ENCODE measurements at places on chromosomes 16 and 17.

DNA sequence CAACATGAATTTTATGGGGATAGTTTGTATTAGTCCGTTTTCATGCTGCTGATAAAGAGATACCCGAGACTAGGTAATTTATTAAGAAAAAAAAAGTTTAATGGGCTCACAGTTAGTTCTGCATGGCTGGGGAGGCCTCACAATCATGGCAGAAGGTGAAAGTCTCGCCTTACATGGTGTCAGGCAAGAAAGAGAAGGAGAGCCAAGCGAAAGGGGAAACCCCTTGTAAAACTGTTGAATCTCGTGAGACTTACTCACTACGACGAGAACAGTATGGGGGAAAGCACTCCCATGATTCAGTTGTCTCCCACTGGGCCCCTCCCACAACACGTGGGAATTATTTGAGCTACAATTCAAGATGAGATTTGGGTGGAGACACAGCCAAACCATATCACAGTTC, 181.5 kb downstream of the PRKCA start:
- no peak for DNase-seq

- peak; percentile 68 for DNase-seq
These were observed 19.1 kb downstream of the TRARG1 start for GRCh38 chr17:1298606-1299005.

- no peak for DNase-seq
These were observed 209.6 kb upstream of the NLRP1 start for GRCh38 chr17:5793899-5794298.

- DNase-seq, result no peak
These were observed 14.2 kb downstream of the RAB40B start for GRCh38 chr17:82684228-82684841.

GRCh38 chr17:65552214-65552613, 9.2 kb downstream of the AXIN2 start:
- no peak for DNase-seq

- peak; percentile 40 for DNase-seq
These were observed 2.5 kb upstream of the ABCC12 start for GRCh38 chr16:48158296-48158695.

GRCh38 chr16:66304151-66304550, 62.3 kb upstream of the CDH5 start:
- no peak for DNase-seq

DNA sequence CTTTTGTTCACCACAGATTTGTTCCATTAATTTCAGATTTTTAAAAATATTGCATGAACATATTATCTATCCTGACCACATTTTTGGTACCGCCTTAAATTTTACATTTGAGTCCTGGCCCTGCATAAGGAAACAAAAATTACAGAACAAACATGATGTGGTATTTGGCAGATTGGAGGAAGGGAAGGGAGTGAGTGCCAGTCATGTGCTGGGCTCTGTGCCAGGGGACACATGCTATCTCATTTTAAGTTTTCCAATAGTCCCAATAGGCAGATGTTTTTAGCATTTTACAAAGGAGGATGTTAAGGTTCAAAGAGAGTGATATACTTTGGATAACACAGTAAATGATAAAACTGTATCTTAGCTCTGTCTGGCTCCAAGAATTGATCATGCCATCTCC, 185.1 kb downstream of the CDK5R1 start:
- no peak for DNase-seq

- DNase-seq, result no peak
These were observed 270.0 kb upstream of the PSMD7 start for GRCh38 chr16:74026373-74027281.

DNA sequence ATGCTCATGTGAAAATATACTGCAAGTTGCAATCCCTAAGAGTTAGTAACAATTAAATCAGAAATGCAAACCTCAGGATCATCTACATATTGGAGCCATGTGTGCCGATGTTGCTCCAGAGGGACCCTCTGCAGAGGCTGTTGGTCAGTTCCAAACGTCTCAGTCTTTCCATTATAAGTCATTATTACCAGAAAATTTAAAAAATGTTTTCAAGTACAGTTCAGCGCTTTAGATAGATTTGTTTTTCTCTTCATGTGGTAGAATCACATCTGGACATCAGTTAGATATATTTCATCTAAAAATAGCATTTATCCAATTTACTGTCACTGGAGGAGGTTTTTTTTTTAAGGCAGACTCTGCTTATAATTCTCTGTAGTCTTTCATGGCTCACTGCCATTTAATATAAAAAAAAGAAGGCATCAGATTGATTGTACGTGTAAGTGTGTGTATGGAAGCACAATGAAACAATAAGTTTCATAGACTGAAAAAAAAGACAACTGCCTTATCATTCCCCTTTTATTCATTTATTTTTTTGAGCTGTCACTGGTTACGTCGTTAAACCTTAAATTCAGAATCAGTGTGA, 46.1 kb upstream of the MARCHF10 start:
- no peak for DNase-seq

DNA sequence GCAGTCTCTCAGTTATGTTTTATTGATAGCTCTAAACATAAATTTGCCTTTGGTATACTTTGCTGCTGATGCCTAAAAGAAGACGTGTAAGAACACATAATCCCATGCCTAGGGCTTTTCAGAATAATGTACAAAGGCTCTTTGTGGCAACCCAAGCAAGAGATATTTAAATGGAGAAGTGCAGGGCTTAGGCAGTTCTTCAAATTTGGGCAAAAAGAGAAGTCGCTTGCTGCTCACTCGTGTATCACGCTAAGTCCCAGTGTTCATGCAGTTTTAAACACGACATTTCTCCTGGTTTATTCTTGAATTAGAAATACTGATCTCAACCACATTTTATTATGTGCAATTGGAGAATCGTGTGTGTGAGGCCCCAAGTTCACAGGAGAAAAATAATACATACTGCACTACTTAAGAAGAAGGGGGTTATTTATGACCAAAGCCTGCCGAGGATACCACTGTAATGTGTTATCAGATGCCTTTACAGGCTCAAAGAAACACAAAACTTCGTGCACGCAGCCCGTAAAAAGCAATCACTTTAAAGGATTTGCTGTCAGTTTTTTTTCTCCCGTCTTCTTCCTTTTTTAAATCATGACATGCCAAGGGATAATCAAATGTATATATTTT, 22.5 kb upstream of the IRX6 start:
- no peak for DNase-seq

GRCh38 chr17:79981090-79981489, 54.6 kb downstream of the TBC1D16 start:
- no peak for DNase-seq

DNA sequence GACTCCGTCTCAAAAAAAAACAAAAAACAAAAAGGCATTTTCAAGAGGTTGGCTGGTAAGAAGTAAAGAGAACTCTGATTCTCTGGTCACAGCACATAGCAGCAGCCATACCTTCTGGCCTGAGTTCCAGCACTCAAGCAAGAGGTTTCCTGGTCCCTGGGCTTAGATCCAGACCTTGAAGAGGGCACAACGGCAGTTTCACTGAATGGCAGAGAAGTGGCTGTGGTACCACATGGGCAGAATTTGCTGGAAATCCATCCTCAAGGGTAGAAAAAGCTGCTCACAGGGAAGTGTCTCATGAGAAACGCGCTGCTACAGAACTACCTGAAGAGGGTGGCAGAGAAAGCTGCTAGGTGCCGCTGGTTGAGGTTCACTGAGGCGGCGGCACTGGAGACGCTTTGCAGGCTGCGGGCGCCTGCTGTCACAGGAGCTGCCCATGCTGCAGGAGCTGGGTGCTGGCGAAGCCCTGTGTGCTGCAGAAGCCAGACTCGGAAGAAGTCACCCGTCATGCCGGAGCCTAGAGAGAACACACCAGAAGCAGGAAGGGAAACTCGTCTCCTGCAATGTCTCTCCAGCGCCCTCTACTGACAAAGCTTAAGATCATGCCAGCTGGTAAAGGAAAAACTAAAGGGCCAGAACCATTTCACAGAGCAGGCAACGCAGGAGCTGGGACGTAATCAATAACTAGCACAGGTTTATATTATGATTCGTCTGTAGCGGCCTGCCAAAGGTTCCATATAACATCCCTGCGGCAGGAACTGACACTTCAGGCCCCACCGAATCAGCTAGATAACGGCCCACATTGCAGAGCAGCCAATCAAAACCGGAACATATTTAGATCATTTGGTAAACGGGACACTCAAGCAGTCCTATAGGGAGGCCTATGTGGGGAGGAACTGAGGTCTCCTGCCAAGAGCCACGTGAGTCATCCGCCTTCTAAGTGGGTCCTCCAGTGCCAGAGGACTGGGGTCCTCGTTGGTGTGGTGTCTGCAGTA, 5.4 kb upstream of the ZNF213 start:
- DNase-seq, result peak; percentile 70

DNA sequence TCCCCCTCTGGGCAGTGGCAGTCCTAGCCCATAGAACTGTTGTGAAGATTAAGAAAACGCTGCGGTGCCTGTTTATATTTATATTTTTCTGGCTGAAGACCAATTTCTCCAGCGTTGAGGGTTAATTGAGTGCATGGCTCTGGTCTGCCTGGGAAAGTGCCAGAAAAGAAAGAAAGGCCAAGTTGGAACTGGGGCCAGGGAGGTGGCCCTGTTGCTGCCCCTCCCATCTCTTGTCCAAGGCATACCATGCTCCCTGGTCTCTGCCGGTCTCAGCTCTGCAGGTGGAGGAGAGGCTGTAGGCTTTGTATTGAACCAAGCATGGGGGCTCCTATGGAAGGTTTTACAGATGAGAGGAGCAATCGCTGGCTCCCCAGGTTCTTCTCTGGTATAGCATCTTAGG, 124.7 kb downstream of the MGAT5B start:
- DNase-seq, result no peak

GRCh38 chr17:46751425-46751824, 67.1 kb downstream of the WNT3 start:
- no peak for DNase-seq

- no peak for DNase-seq
These were observed 7.3 kb upstream of the ALOX15 start for GRCh38 chr17:4648741-4649140.

DNA sequence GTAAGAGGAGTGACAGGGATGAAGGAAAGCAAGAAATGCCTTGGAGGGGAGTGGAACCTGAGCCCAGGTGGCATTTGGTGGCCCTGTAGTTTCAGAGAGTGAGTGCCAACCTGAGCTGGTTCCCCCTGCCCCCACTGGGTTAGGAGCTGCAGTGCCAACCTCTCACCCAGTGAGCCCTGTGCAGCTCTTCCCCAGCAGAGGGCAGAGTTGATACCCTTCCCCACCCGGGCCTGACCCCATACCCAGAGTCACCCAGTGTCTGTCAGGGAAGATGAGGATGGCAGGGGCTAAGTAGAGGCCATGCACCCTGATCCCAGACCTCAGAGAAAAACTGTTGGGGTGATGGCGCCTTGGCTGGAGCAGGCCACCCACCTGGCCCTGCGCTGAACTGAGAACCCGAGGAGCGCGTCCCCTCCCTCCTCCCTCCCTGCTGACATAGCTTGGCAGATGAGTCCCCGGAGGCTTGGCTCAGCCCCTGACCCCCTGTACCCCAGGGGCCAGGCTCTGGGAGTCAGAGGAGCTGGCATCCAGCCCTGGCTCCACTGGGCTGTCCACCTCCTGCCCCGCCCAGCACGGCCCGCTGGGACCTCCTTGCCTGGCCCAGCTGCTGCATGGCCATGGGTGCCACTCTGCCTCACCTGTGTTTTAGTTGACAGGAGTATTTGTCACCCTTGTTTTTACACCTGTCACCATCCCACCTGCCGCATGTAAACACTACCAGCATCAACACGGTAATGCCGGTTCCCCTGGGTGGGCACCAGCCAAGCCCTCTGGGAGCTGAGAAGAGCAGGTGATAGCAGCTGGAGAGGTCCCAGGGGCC, 113.9 kb downstream of the AMFR start:
- no peak for DNase-seq

DNA sequence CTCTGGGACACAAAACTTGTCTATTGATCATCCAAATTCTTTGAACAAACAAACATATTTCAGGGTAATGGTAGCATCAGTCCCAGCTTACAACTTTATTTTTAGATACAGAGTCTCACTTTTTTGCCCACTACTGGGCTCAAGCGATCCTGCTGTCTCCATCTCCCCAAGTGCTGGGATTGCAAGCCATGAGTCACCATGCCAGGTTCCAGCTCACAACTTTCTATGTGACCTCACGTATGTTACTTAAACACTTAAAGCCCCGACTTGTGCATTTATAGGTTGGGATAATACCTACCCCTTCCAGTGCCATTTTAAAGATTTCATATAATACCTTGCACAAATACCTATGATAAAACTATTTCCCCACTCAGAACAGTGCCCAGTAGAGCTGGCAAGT, 42.0 kb upstream of the KSR1 start:
- DNase-seq, result no peak

- no peak for DNase-seq
These were observed 197.1 kb upstream of the RPL38 start for GRCh38 chr17:74006371-74006770.

DNA sequence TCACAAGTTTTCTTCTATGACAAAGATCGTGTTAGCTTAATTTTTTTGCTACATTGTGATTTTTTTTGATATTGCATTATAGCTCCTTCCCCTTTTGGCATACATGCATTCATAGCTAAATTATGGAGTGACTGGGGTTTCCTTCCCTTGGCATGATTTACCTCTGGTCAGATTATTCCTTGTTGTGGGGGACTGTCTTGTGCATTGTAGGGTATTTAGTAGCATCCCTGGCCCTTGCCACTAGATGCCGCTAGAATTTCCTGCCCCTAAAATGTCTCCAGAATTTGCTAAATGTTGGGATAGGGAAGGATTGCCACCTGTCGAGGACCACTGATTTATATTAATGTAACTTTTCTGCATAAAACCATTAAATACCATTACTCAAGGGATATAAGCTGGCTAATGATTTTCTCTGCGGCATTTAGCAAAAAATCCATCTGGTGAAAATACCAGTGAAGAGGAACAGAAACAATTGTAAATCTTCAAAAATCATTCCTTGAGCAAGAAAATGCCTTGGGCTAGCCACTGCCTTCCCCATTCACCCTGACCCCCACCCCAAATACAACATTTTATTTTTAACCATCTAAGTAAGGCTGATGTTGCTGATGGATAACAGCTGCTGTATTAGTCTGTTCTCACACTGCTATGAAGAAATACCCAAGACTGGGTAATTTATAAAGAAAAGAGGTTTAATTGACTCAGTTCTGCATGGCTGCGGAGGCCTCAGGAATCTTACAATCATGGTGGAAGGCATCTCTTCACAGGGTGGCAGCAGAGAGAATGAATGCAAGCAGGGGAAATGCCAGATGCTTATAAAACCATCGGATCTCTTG, 195.2 kb downstream of the MAP2K6 start:
- DNase-seq, result no peak

DNA sequence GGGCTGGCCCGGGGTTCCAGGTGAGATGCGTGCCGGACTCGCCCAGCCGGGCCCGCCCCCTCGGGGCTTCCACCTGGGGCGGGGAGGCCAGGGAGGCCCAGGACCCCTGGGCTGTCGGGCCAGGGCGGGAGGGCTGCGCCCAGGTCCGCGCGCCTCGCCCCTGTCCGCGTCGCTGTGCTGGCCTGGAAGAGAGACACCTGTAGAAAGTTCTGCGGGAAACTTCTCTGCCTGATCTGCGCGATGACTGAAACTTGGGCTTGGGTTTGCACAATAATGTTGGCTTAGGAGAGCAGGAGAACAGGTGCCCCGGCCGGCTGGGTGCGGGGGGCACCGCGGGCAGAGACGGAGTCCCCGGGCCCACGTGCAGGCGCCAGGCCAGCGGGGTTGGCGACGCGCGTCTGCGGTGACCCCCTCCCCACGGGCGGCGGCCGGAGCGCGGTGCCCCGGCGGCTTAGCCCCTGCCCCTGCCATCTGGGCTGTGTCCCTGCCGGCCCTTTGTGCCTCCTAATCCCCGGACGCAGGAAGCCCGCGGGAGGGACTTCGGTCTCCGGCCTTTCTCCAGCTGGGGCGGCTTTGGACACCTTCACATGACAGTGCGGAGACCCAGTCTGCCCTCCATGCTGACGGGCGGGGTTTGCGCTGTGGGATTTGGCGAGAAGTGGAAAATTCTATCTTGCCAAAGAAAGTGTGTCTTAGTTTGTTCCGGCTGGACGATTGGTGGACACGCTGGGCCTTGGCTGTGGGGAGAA, 483 bp downstream of the LLGL2 start:
- no peak for DNase-seq
